ENCODE measurements at places on chromosomes 16 and 17. TPM values are rescaled to one million over a fixed set of nuclear protein-coding genes. Genes with fewer than 3 reads are reported as not detected.

DNA sequence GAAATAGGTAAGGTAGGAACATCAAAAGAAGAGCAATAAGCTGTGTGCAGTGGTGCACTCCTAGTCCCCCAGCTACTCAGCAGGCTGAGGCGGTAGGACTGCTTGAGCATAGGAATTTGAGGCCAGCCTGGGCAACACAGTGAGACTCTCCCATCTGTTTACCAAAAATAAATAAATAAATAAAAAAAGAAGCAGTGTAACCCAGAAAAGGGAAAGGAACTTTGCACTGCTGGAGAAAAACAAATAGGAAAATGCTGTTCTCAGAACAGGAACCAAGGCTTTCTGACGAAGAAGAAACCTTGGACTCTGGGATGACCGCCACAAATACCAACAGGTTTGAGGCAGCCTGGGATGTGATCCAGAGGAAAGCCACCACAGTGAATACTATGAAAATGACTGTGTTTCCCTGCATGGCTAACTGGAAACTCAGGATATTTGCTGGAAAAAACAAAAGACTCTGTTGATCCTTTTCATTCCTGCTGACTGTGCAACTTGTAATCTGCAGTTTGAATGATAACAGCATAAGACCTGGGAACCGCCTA is 41.2 kb downstream of the TTC19 start:
- peak; percentile 38 for DNase-seq

- peak; percentile 65 for DNase-seq
Measured at GRCh38 chr17:15479703-15480102, 12.3 kb upstream of the CDRT4 start.

GRCh38 chr16:27679899-27680298 is 130.0 kb downstream of the KATNIP start:
- DNase-seq: no peak

- no peak for DNase-seq
Measured at GRCh38 chr16:85003725-85004586, 7.4 kb downstream of the ZDHHC7 start.

DNA sequence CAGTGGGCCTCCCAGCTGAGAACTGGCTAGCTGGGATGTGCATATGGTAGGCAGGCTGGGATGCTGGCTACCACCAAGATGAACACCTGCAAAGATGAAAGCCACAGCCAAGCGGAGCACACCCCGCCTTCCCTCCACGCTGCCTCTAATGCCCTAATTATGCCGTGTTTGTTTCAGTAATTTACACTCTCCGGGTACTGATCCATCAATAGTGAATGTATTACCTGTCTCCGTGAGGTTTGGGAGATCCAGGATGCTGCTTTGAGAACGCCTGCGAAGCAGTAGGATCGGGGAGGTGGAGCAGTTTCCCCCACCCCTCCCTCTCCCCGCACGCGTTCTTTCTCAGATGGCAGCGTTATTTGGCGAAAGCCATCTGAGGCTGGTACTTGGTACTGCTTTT is 28.9 kb upstream of the GSE1 start:
- DNase-seq: no peak

DNA sequence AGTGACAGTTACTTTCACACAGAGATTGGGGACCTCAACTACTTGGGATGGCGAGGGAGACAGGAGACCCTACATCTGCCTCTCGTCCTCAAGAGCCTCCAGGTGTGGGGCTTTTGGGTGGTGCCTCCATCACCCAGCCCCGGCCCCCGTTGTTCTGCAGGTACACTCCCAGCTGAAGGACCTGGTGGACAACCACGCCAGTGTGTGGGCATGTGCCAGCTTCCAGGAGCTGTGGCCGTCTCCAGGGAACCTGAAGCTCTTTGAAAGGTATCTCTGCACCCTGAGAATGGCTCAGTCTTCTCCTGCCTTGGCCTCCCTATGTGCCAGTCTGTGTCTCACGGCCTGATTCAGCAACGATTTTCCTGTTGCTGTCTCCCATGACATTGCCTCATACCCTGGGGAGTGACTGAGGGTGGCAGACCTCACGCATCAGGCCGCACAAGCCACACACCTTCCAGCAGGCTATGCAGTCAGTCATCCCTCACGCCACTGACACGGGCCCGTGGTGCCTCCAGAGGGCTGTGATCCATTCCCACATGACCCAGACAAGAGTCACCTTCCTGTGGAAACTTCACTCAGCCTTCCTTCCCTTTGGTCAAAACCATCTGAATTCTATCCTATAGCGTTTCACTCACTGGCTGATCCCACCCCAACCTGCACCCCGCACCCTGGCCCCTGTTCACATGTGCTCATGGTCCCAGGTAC is 3.7 kb downstream of the CCNF start:
- no peak for DNase-seq

GRCh38 chr17:75980188-75981018 is 1.4 kb downstream of the TEN1 start:
- no peak for DNase-seq

GRCh38 chr17:82236142-82236971 is 7.5 kb downstream of the SLC16A3 start:
- DNase-seq: peak; percentile 63

GRCh38 chr17:13266606-13267005 is 248.8 kb upstream of the ELAC2 start:
- DNase-seq: peak; percentile 48

DNA sequence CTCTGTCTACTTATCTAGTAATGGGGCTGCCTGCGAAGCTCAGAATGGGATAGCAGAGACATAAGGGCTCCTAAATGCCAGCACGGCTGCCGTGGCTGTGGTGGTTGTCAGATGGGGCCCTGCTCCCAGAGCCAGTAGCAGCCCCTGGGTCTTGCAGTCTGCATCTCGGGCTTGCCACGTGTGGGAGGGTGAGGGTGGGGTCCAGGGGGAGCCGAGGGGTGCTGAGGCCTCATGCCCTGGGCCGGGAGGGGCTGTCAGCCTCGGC is 88.8 kb upstream of the GSE1 start:
- no peak for DNase-seq

DNA sequence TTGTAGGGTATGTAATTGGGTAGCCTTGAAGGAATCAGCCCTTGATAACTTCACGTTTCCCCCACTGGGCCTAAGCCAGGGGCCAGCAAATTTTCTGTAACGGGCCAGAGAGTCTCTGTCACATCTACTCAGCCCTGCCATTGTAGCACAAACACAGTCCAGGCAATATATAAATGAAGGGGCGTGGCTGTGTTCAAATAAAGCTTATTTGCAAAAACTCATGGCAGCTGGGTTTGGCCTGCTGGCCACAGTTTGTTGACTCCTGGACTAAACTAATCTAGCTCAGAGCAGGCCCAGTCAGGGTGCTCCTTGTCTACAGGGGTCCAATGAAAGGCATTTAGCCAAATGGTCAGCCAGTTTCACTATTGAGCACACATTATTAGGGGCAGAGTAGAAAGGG is 141.6 kb downstream of the CCDC182 start:
- DNase-seq: no peak

DNA sequence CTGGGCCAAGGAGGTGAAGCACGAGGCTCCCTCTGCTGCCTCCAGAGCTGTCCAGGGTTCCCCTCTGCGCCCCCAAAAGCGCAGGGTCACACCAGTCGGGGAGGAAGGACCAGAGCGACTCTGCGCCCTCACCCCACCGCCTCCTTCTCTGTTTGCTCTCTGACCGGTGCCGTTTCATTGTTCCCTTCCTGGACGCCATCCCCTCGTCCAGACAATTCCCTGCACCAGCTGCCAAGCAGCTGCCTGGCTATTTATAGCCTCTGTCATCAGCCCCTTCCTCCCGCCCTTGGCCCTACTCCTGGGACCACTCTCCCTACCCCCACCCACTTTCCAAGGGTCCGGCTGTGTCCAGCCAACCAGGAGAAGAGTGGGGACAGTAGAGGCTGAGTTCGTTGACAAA is 68.8 kb upstream of the CREBBP start:
- no peak for DNase-seq

Gene TP53TG3B
- not detected for total RNA-seq

Gene SLC4A1
- total RNA-seq: not detected

Gene NUDT16L1
- 64.3 TPM for total RNA-seq

Gene DNAI2
- total RNA-seq: not detected

Gene HOXB1
- not detected for total RNA-seq

Gene GAS2L2
- not detected for total RNA-seq
